ENCODE measurements at places on chromosomes 4 and X. TPM values are rescaled to one million over a fixed set of nuclear protein-coding genes. Genes with fewer than 3 reads are reported as not detected.

DNA sequence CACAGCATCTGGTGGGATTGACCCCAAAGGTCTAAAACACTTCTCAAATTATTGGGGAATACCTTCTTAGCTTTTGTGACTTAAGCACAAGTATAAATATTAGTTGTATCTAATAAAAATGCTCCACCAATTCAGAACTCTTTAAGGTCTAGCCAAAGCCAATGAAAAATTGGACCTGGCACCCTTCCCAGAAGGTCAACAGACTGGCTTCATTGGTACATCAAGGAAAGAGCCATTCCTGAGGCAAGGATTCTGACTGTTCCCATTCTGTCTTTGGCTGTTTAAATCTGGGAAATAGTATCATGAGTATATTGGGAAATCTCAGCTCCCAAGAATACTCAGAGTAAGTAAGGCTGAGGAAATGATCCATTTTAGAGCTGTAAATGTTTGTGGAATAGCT, 153.0 kb upstream of the TRPC5 start:
- H3K4me1 ChIP-seq: no peaks in the 10 kb centered on the region
- no peak for DNase-seq
- no peak overlapping the region for H3K4me3 ChIP-seq
- H3K27ac ChIP-seq: no peak overlapping the region
- H3K27me3 ChIP-seq: no peaks in the 10 kb centered on the region

Gene PPEF2
- not detected for polyA plus RNA-seq

DNA sequence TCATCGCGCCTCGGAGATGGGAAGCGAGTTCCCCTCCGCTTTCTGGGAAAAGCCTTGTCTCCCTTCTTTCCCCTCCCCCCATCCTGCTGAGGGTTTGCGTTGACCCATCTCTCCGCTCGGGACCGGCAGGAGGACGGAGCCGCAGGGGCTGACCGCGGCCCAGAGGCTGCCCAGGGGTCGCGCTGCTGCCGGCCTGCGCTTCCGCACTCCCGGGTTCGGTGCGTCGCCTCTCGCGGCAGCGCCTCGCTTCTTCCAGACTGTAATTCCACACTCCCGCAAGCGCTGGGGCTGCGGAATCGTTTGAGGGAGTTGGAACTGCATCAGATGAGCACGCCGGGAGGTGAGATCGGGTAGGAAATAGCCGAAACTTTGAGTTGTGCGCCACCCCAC, 88.3 kb downstream of the BCOR start:
- H3K27ac ChIP-seq: peak overlapping the region; percentile 95
- H3K36me3 ChIP-seq: no peaks in the 10 kb centered on the region
- H3K4me1 ChIP-seq: peaks cover 36% of the 10 kb centered on the region
- H3K4me3 ChIP-seq: no peak overlapping the region
- DNase-seq: no peak

GRCh38 chr4:80705311-80705710, 325.2 kb upstream of the BMP3 start:
- no peak for DNase-seq
- no peak overlapping the region for H3K4me3 ChIP-seq
- no peaks in the 10 kb centered on the region for H3K36me3 ChIP-seq
- H3K27ac ChIP-seq: no peak overlapping the region
- H3K4me1 ChIP-seq: no peaks in the 10 kb centered on the region
- no peaks in the 10 kb centered on the region for H3K27me3 ChIP-seq

DNA sequence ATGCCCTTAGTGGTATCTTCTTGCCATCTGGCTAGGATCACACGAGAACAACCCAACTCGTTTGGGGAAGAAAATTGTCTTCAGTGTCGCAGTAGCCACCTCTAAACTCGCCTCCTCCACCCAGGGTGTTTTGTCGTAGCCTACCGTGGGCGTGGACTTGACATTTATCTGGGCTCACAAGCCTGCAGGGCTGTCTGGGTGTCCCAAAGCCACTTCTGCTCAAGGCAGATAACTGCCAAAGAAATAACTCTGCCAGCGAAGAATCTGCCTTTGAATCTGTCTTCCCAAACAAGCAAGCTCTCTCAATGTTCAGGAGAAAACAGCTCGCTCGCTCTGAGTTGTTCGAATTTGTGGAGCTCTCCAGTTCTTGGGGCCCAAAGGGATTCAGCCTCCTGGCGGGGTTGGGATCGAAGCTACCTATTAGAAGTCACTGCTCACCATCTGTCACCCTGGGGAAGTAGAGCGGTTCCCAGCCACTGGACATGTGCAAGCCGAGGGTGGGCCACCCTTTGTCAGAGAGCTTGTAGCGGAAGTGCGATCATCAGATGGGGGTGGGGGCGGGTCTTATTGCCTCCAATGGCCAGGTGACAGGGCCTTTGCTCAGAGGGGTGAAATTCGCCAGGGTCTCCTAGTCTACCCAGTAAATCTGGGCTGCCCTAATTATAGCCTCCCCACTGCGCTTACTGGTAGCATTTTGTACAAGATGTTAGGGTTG, 14.8 kb downstream of the BLOC1S4 start:
- no peaks in the 10 kb centered on the region for H3K27me3 ChIP-seq
- DNase-seq: no peak
- H3K36me3 ChIP-seq: no peaks in the 10 kb centered on the region
- H3K27ac ChIP-seq: no peak overlapping the region
- H3K4me1 ChIP-seq: no peaks in the 10 kb centered on the region
- no peak overlapping the region for H3K4me3 ChIP-seq

DNA sequence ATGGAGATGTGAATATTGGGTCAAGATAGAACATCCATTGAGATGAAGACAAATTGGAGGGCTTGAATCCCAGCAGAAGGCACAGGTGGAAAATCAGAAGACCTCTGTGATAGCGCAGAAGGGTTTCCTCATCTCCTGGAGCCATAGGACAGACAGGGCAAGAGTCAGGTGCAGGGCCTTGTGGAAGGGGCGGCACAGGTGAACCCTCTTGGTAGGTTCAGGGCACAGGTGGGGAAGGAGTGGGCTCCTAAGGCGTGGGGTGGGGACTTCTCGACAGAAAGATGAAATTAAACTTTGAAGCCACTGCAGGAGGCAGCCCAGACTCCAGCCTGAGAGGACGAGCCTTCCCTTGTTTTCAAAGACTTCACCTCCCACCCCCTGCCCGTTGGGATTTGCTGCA, 9.3 kb upstream of the RGS12 start:
- no peak overlapping the region for H3K4me3 ChIP-seq
- H3K4me1 ChIP-seq: no peaks in the 10 kb centered on the region
- no peak for DNase-seq
- H3K27me3 ChIP-seq: no peaks in the 10 kb centered on the region

Gene SYNPO2
- polyA plus RNA-seq: 10.8 TPM

DNA sequence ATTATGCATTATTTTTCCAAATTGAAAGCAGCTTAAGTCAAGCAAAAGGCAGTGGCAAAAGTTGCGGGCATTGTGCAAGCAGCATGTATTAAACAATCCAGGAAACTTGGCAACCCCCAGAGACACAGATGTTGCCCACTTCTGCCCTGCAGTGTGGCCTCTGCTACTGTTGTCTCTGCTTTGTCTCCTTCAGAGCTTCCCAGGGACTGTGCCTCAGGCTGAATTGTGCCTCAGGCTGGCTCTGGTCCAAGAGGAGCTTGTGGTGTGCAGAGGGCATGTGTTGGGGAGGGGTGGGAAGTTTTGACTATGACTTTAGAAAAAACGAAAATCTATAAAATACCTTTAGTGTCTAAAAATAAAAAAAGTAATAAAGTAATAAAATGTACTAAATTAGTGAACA, 201.4 kb downstream of the CCSER1 start:
- H3K27ac ChIP-seq: no peak overlapping the region
- no peak overlapping the region for H3K4me3 ChIP-seq
- H3K36me3 ChIP-seq: no peaks in the 10 kb centered on the region
- H3K27me3 ChIP-seq: no peaks in the 10 kb centered on the region
- H3K4me1 ChIP-seq: peaks cover 7% of the 10 kb centered on the region
- DNase-seq: peak; percentile 44

GRCh38 chrX:32501606-32502005, 709.7 kb downstream of the DMD start:
- H3K36me3 ChIP-seq: no peaks in the 10 kb centered on the region
- no peaks in the 10 kb centered on the region for H3K4me1 ChIP-seq
- DNase-seq: no peak
- no peaks in the 10 kb centered on the region for H3K27me3 ChIP-seq
- H3K4me3 ChIP-seq: no peak overlapping the region

DNA sequence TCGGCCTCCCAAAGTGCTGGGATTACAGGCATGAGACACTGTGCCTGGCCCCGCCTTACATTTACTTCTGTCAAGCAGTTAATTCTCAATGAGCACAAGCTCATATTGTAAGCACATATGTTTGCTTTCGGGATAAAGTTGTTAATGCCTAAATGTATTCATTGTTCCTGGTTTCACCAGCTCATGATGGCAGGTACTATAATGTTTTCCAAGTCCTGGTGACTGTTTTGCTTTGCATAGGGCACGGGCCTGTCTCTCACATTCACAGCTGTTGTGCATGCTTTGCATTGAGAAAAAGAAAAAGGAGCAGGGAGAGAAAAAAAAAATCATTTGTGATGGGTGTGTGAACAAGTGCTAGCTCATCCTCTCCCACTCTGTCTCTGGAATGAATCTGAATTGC, 661.2 kb upstream of the TENM3 start:
- no peaks in the 10 kb centered on the region for H3K36me3 ChIP-seq
- no peak for DNase-seq
- H3K4me3 ChIP-seq: no peak overlapping the region
- H3K27ac ChIP-seq: no peak overlapping the region

- no peaks in the 10 kb centered on the region for H3K27me3 ChIP-seq
- H3K4me3 ChIP-seq: no peak overlapping the region
- DNase-seq: peak; percentile 62
- H3K4me1 ChIP-seq: no peaks in the 10 kb centered on the region
- H3K36me3 ChIP-seq: no peaks in the 10 kb centered on the region
These were observed 35.9 kb upstream of the PHOX2B start for GRCh38 chr4:41784191-41784979.

DNA sequence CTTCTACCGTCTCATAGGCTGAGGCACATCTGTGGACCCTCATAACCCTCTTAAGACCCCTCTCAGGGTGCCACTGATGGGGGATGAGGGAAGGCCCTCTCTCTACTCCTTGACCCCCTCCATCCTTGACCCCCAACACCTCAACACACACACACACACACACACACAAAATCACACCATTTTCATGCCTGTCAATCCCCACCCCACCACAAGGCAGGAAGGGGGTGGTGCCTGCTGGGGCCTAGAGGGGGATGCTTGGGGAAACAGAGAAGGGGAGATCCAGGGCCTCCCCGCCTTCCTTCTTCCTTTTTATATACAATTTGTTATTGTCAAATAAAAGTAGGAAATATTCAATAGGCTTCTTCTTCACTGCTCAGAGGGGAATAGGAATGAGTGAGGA, 1.2 kb upstream of the EBP start:
- no peaks in the 10 kb centered on the region for H3K4me1 ChIP-seq
- no peak overlapping the region for H3K4me3 ChIP-seq
- H3K36me3 ChIP-seq: no peaks in the 10 kb centered on the region
- no peak for DNase-seq

Gene CT45A5
- polyA plus RNA-seq: not detected

GRCh38 chr4:41638203-41638602, 100.2 kb downstream of the LIMCH1 start:
- peak; percentile 62 for DNase-seq
- peaks cover 20% of the 10 kb centered on the region for H3K4me1 ChIP-seq
- H3K36me3 ChIP-seq: no peaks in the 10 kb centered on the region
- H3K4me3 ChIP-seq: no peak overlapping the region

- DNase-seq: peak; percentile 66
- no peak overlapping the region for H3K27ac ChIP-seq
- no peaks in the 10 kb centered on the region for H3K36me3 ChIP-seq
- H3K27me3 ChIP-seq: no peaks in the 10 kb centered on the region
- H3K4me3 ChIP-seq: no peak overlapping the region
These were observed 27.2 kb downstream of the BST1 start for GRCh38 chr4:15729910-15730533.

Gene CNGA1
- 0.45 TPM for polyA plus RNA-seq

Gene MAGEE2
- polyA plus RNA-seq: not detected

DNA sequence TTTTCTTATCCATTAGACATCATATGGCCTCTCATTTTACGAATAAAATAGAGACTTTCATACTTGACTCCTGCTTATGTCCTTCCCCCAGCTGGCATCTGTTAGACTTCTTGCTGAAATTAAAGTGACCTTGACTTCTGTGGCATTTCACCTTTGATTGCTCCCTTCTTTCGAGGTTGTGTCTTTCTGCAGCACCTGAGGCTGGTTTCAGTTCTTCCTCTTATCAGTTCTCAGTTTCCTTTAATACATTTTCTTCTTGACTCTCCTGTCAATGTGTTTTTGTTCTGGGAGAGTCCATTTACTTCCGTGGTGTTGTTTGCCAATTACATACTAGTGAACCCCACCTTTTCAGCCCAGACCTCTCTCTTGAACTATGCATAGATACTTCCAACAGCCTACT, 81.6 kb downstream of the RBPJ start:
- H3K27ac ChIP-seq: no peak overlapping the region
- no peak overlapping the region for H3K4me3 ChIP-seq
- no peaks in the 10 kb centered on the region for H3K4me1 ChIP-seq

- no peaks in the 10 kb centered on the region for H3K36me3 ChIP-seq
- DNase-seq: no peak
- no peaks in the 10 kb centered on the region for H3K27me3 ChIP-seq
- H3K4me1 ChIP-seq: no peaks in the 10 kb centered on the region
These were observed 351.0 kb upstream of the NR3C2 start for GRCh38 chr4:148793221-148793620.

DNA sequence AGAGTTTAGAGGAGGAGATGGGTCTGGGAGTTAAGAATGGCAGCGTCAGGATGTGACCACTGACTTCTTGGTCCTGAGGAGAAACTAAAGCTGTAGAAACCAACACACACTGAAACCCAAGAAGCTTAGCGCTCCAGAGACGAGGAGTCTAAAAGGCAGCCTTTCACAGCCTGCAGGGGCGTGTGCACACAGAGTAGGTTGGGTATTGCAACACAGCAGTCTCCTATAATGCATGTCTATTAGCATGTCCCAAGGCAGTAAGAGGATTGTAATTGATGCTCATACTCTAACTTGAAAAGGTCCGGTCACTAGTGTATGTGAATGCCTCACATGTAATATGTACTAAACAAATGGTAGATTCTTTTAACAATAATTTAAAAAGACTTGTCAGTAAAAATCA, 57.4 kb downstream of the PTTG2 start:
- H3K36me3 ChIP-seq: peaks cover 23% of the 10 kb centered on the region
- no peaks in the 10 kb centered on the region for H3K27me3 ChIP-seq
- H3K27ac ChIP-seq: no peak overlapping the region
- no peak overlapping the region for H3K4me3 ChIP-seq
- no peak for DNase-seq
- no peaks in the 10 kb centered on the region for H3K4me1 ChIP-seq

Gene FAM133A
- polyA plus RNA-seq: 0.05 TPM

Gene ARR3
- not detected for polyA plus RNA-seq

- DNase-seq: no peak
- no peaks in the 10 kb centered on the region for H3K27me3 ChIP-seq
- no peak overlapping the region for H3K27ac ChIP-seq
- no peak overlapping the region for H3K4me3 ChIP-seq
- no peaks in the 10 kb centered on the region for H3K36me3 ChIP-seq
These were observed 19.5 kb upstream of the WDFY3 start for GRCh38 chr4:84985952-84986351.

Gene KLF8
- polyA plus RNA-seq: 0.16 TPM

DNA sequence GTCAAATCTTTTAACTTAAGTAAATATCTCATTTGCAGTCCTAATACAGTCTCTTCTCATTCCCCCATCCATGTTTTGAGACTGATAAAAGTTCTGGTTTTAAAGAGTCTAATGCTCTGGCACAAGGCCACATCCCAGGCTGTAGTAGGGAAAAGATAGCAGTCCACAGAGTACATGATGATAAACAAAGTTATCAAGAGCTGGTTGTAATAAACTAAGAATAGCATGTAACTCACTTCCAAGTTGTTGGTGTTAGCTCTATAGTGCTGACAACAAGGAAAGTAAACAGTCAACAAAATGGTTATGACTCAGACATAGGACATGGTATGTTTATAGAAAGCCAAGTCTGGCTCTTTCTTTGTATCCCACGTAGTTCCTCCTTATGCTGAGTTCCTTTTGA, 21.8 kb upstream of the AREG start:
- no peaks in the 10 kb centered on the region for H3K4me1 ChIP-seq
- H3K36me3 ChIP-seq: no peaks in the 10 kb centered on the region
- DNase-seq: no peak

Measured in SK-N-SH (cell line).